Foreskin fibroblast (primary cell): ENCODE measurements at places on chromosomes 11 and 22.
A peak's percentile ranks its signal among the peaks of the same experiment; 100 is the strongest.

DNA sequence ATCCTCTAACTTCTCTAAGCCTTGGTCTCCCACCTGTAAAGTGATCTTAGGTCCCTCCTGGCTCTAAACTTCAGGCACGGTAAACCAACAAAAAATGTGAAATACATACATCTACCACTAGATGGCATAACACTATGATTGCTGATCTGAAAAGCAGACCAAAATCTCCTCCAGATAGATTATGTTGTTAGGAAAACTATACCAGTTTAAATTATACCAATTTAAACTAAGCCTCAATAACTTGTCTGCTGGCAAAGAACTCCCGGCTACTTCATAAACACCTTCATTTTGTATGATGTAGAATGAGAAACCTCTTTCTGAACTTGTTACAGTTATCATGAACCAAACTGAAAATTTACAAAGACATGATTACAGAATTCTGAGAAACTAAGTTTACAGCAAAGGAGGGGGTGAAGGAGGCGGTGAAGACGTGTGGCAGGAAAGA lies 85.9 kb downstream of the SBF2 start:
- DNase-seq = peak; percentile 70

- DNase-seq = peak; percentile 52
Observed at GRCh38 chr11:20388096-20389055, 860 bp downstream of the PRMT3 start.

DNA sequence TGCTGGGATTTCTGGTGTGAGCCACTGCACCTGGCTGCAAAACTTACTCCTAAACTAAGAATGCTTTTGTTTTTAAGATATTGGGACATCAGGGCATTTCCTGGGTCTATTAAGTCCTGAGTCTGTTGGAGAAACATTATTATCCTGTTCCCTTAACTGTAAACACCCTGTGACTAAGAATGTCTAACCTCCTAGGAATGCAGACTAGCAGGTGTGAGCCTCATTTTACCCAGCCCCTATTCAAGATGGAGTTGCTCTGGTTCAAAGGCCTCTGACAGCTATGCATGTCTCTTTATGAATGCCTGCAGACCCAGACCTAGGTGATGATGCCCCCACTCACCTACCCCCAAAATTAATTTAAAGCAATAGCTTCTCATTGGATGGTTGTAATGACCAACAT lies 46.2 kb downstream of the DEPDC5 start:
- peak; percentile 67 for DNase-seq

DNA sequence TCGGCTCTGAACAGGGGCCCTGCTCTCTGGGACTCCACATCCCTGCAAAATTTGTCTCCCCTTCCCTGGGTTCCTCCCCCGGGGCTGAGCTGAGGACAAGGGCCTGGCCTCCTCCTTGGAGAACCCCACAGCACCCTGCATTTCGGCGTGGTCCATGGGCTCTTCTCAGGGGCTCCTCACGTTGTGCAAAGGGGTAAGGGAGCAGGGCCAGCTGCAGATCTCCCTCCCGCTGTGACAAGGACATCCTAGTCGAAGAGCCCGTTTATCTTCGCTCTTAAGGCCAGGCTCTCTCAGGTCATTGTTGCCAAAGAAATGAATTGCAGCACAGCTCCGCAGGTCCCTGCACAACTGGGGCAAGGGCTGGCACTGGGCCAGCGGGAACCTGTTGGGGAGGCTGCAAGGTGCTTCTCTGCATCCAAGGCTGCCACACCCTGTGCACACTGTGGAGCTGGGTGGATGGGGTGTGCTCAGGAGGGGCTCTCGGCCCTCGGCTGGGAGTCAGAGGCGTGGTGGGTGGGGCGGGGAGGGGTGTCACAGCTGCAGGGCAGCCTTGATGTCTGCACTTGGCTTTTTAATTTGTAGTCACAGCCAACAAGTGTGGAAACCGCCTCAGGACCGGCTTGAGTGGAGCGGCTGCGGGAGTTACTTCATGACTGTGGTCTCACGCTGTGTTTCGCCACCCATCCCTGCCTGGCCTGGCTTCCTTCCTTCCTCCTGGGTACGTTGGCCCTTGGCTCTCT lies 26.6 kb upstream of the SEPTIN5 start:
- no peak for DNase-seq

GRCh38 chr11:75632450-75632849 lies 36.4 kb downstream of the MAP6 start:
- no peak for DNase-seq

DNA sequence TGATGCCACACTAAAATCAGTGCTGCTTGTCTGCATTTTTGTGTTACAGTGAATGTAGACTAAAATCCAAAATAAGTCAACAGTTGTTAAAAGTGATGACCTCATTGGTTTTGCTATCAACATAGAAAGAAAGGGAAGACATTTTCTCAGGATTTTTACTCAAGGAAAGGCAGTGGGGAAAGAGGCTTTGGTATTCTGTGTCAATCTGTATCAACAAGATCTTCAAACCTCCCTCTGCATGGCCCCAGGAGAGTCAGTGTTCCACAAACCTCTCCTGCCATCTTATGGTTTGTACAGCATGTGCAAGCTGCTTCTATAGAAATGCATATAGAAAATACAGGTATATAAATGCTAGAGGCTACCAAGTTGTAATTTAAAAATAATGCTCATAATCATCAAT lies 13.8 kb upstream of the OR51M1 start:
- DNase-seq = peak; percentile 62

- DNase-seq = no peak
Observed at GRCh38 chr11:118672846-118673245, 6.6 kb downstream of the TREH start.

DNA sequence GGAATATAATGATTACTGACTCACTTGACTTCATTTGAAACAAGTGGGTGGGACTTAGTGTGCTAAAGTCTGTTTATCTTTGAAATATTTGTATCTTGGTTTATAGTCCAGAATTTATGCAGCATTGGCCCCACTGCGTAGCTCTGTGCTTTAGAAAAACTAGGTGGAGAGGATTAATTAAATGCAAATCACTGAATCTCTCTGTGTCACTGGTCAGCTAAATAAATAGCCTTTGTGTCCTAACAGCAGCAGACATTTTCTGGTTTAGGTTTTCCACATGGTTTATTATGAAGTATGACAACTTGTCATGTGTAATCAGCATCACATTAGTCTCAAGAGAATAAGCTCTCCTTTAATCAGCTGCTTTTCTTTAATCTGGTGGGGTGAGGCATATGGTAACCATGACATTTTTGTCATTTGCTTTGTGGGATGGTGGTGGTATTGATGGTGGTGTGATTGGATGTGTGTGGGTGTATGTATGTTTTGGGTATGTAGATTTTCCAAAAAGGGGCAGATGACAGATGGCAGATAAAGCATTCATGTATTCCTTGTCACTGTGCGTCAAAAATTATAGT lies 33.9 kb downstream of the BCL2L13 start:
- no peak for DNase-seq

DNA sequence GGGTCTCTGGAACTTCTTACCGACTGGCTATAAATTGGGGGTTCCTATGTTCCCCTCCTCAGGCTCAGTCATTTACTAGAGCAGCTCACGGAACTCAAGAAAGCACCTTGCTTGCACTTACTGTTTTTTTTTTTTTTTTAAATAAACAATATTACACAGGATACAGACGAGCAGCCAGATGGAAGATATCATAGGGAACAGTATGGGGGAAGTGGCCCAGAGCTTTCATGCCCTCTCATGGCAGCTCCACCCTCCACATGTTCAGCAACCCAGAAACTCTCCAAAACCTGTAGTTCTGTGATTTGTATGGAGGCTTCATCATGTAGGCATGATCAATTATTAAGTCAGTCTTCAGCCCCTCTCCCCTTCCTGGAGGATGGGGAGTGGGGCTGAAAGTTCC lies 7.5 kb downstream of the UVRAG start:
- DNase-seq = no peak

GRCh38 chr22:28883917-28884746 lies 760 bp downstream of the ZNRF3 start:
- DNase-seq = peak; percentile 44

- no peak for DNase-seq
Observed at GRCh38 chr11:44310463-44311272, 729 bp upstream of the ALX4 start.

DNA sequence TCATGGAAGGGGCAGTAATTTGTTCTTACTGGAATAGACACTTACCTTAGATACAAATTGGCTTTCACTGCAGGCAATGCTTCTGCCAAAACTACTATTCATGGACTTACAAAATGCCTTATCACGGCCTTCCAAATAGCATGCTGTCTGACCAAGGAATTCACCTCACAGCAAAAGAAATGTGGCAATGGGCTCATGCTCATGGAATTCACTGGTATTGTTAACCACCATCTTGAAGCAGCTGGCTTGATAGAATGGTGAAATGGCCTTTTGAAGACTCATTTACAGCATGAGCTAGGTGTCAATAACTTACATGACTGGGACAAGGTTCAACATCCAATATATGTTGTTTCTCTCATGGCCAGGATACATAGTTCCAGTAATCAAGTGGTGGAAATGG lies 21.9 kb downstream of the OR5B21 start:
- no peak for DNase-seq

DNA sequence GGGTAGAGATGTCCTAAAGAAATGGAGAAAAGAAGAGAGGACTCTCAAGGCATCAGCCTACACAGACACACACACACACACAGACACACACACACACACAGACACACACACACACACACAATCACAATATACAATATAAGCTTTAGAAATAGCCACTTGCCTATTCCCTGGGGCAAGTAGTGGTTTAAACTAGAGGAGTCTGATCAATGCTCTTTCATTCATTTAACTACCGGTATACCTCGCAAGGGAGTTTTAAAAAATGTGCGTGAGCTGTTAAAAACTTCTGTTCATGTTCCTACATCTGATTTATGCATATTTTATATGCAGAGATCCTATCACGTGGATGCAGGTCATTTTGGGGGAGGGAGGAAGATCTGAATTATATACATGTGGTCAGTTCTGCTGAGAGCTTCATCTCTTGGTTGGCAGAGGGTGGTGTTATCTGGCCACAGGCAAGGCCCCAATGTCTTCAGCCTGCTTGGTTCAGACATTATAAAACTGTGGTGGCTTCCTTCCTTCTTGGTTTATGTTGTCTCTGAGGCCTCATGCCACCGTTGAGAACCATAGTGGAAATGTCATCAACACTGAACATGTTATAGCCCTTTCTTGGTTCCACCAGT lies 56.6 kb downstream of the SYT13 start:
- no peak for DNase-seq
